ENCODE measurements at places on chromosomes 12 and 14.

DNA sequence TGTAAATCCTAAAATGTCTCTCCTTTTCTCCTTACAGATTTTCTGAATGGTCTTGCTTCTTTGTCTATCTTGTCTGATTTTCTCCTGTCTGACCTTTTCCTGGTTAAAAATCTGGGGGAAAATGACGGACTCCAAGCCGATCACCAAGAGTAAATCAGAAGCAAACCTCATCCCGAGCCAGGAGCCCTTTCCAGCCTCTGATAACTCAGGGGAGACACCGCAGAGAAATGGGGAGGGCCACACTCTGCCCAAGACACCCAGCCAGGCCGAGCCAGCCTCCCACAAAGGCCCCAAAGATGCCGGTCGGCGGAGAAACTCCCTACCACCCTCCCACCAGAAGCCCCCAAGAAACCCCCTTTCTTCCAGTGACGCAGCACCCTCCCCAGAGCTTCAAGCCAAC lies 23.0 kb downstream of the ACACB start:
- DNase-seq = peak; percentile 49

DNA sequence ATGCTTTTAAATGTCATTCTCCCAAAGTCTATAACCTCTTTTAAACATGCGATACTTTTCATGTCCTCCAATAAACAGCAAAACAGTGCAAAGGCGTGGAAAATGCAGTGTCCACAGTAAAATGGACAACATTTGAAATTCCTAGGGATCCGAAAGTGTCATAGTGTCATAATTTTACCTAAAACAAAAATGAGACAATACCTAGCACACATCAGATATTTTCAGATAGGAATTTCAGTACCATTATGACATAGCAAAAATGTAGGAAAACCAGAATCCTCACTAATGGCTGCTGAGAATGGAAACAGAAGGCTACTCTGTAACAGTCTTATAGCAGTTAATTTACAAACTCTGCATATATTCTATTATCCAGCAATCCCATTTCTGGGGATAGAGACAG lies 33.1 kb downstream of the KCNH5 start:
- no peak for DNase-seq

DNA sequence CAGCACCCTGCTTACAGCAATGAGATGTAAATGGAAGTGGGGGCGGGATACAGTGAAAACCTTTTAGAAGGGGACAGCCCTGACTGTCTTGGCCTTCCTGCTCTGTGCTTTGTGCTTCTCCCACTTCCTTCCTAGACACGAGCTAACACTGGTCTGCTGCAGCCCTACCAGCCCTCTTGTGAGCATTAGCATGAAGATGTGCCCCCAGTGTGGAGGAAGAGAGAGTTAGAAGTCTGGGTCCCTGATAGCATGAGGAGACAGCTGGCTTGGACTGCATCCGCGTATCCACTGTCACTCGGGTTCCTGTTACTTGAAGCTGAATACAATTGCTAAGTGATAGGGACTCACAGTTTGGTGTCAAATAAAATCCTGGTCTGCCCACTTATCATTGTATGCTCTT lies 248.1 kb upstream of the SOX5 start:
- no peak for DNase-seq

GRCh38 chr12:42625611-42626010 lies 36.1 kb upstream of the PRICKLE1 start:
- no peak for DNase-seq

- no peak for DNase-seq
Measured at GRCh38 chr14:71193663-71194062, 286.4 kb downstream of the PCNX1 start.

DNA sequence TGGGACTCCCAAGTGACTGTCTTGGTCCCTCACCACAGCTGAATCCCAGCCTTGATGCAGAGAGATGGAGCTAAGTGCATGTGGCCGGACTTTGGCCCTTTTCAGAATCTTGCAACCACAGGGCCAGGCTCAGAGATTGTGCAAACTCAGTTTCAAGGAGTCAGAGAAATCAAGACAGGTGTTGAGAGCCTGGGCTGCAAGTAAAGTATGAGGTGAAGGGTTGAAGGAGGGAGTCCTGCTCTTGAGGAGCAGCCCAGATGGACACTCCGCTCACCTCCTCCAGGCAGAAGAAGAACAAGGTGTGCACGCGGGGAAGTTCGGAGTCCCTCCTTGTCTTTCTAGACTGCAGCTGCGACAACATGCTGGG lies 6.3 kb upstream of the BMP4 start:
- DNase-seq = no peak

DNA sequence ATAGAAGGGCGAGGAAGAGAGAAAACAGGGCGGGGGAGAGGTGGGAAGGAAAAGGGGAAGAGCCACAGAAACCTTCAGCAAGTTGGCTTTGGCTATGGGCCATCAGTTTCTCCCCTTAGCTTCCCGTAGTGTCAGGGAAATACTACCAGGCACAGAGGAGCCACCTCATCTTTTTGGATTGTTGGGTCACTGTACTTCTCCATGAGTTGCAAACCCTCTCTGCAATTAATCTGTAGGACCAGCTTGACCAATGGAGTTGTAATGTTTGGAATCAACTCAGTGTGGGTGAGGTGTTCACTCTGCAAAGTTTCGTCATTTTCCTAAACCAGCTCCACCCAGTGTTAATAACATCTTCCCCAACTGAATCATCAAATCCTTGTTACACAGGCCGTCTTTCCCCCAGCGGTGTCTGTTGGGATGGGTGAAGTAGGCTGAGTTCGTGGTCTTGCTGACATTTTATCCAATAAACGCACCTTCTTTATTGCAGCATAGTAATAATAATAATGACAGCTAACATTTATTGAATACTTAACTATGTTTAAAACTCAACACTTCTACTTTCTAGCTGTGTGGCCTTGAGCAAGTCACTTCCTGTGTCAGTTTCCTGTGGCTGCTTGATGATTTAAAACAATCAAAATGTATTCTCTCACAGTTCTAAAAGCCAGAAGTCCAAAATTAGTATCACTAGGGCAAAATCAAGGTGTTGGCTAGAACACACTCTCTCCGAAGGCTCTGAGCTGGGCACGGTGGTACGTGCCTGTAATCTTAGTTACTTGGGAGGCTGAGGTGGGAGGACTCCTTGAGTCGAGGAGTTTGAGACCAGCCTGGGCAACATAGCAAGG lies 8.1 kb upstream of the GLTP start:
- DNase-seq = no peak

- DNase-seq = no peak
Measured at GRCh38 chr14:52327374-52328226, 13.5 kb downstream of the PTGER2 start.

- DNase-seq = no peak
Measured at GRCh38 chr12:78240827-78241226, 410.1 kb downstream of the NAV3 start.

- DNase-seq = no peak
Measured at GRCh38 chr14:49569281-49569680, 16.9 kb downstream of the RPS29 start.

DNA sequence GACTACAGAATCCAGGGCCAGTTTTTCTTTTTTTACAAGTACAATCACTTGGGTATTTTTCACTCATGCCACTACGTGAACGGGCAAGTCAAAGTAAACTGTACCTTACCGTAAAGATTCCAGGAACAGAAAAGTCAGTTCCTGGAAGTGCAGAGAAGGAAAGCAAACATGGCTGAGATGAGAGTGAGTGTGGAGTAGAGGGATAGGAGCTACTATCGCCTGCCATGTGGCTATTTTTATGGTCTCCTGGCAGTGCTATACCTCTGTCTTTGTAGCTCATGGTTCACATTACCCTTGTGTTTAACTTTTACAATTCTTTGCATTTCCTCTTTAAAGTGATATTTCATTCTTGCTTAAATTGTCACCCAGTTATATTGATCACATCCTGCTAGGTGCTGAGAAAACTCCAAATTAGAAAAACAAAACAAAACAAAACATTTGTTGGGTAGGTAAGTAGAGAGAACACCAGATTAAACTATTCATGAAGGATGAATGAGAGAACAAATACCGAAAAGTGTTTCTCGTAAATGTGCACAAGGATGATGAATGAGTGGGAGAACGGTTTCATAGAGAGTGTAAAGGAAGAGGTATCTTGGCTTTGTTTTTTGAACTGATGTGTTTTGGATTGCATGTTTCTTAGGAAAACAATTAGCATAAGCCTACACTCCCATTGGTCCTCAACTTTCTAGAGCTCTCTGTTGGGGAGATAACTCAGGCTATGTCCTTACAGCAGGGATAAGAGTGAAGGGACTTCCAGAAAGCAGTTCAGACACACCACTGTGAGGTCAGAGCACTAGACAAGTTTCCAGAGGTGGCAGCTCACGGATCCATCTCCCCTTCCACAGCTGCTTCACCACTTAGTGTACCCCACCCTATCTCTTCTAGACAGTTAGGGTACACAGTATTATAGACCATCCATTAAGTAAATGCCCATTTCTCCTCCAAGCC lies 163.7 kb downstream of the IPO8 start:
- no peak for DNase-seq

- DNase-seq = peak; percentile 77
Measured at GRCh38 chr12:122421821-122422729, at the start of gene CLIP1. Gene CLIP1 (minus strand): TSS chr12:122422669. CDS start chr12:122380452, 42,217 bp downstream.

DNA sequence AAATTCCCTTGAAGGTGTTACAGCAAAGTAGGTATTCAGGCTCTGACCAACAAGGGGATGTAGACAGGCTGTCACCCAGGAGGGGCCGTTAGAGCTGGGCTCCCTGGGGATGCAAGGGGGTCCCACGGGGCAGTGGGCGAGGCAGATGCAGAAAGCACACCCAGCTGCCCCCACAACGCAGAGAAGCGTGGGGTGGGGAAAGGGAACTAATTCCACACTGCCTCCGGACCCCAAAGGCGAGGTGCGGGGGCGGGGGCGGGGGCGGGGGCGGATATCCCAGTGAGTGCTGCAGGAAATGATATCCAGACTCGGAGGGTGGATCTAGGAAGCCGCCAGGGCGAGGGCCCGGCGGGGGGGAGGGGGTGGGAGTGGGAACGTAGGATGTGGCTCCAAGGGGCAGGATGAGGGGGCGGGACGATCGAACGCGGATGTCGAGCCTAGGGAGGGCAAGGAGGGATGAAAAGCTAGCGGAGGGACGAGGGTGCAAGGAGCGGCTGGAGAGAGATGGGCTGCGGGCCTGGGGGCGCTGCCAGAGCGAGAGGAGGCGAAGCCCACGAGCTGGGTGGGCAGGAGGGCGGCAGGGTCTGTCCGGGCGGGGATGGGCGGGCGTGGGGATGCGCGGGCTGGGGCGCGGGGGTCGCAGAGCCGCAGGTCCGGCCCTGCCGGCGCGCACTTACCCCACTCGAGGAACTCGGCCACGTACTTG lies 874 bp downstream of the CDC42BPB start:
- peak; percentile 83 for DNase-seq

Data from sciatic nerve (tissue), 2 donors.